ENCODE measurements at places on chromosomes 16 and 17.
A peak's percentile ranks its signal among the peaks of the same experiment; 100 is the strongest.

DNA sequence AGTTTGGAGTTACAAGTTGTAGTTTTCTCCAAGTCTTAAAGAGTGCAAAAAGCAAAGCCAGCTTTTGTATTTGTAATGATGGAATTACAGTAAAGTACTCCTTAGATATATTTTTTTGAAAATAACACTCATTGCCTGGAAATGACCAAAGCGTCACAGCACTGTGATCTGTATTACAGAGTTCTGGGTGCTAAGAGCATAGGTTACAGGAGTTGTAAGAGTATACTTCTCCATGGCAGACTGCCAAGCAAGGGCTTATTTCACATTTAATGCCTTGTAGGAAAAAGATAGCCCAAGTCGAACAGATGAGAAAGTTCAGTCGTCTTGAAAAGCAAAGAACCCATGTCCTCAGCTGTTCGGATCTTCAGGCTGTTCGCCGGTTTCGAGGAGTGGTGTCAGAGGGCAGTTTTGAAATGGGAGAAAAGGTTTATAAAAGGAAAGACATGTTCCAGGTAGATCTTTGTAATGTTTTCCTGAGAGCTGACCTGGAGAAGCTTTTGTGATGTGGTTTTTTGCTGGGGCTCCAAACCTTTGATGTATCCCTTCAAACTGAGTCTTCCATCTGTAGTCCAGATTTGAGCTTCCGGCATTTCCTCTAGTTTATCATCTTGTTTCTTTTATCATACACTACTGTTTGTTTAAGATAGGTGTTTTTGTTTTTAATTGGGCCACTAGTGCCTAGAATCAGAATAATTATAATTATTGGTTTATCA, 41.3 kb downstream of the ERCC4 start:
- DNase-seq, result no peak

DNA sequence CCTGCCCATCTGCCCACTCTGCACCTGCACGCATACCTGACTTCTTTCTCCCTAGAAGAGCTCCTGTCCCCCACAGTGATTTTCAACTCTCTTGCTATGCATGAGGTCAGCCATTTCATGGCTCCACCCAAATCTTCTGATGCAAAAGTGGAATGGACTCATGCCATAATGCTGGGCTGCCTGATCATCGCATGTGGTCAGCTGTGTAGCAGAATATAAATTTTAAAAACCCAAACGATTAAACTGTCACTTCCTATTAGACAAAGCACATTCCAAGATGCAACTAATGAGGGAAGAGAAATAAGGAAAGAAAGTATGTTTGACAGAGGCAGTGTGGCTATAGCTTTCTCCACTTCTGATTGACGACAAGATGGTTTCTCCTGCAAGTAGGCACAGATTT, 26.1 kb downstream of the GRIN2A start:
- DNase-seq, result no peak

DNA sequence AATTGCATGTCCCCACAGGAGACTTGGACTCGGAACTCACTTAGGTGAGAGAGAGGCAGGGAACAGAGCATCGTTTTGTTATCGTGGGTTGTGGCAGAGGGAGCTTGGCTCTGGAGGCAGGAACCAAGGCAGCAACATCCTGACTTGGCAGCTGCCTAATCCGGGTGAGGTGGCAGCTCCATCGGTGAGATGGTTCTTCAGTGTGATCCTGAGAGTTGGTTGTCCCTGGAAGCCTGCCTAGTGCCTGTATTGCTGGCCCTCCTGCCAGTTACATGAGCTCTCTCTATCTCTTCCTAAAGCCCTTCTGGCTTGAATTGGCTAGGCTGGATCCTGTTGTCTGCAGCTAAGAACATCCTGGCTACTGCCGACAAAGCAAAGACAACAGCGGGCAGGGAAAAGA, 19.9 kb upstream of the SEC14L1 start:
- DNase-seq, result no peak

DNA sequence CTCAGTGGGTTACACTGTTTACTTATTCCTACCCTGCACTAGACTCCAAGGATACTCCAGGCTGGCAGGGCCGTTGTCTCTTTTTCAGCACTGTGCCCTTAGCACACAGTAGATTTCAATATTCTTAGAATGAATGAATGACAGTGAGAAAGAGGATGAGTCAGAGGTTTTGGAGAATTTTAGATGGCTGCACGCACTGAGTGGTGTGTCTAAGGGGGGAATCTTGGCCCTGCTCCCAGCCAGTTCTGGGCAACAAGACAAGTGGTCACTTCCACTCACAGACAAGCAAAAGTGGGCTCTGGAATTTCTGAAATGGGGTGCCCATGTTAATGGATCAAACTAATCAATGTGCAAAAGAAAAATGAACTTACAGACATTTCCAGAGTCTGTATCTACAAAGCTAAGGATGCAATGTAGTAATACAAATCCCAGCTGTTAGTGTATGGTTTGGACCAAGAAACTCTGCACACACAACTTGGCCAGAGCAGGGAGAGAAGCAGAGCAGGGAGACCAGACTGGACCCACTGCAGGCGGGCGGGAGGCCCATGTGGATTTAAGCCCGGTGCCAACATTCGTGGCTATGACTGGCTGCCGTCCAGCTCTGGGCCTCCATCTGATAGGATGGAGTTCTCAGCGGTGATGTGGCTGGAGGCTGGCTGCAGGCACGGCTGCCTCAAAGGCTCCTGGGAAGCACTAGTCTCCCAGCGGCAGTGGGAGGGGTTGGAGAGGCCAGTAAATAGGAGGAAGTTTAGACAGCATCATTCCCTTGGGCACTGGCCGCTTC, 95.6 kb upstream of the CDYL2 start:
- peak; percentile 88 for DNase-seq

- no peak for DNase-seq
Observed at GRCh38 chr16:55078699-55079410, 148.2 kb downstream of the IRX5 start.

DNA sequence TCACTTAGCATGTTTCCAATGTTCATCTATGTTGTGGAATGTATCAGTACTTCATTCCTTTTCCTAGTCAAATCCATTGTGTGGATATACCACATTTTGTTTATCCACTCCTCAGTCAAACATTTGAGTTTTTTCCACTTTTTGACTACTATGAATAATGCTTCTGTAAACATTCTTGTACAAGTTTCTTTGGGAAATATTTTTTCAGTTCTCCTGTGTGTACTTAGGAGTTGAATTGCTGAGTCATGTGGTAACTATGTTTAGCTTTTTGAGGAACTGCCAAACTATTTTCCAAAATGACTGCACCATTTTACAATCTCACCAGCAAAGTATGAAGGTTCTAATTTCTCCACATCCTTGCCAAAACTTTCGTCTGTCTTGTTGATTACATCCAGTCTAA, 223.7 kb upstream of the AXIN2 start:
- DNase-seq, result no peak

DNA sequence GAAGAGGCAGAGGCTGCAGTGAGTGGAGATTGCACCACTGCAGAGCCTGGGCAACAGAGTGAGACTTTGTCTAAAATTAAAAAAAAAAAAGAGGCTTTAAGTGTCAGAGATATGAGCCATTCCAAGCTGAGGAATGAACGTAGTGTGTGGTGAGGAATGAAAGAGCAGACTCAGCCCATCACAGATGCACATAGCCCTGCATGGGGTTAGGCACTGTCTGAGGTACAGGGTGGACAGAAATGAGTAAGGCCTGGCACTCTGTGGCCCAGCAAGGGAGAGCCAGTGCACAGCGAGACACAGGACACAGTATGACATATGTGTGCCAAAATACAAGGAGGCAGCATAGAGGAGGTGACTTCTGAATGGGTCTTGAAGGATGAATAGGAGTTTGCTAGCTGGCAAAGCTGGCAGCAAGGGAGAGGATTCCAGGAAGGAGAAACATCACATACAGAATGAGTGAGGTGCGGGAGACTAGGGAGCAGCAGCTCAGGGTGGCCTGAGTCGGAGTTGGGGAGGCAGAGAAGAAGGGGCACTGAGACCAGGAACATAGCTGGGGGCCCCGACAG, 8.7 kb upstream of the ZNF469 start:
- no peak for DNase-seq
